ENCODE measurements at places on chromosomes 7 and 10.

DNA sequence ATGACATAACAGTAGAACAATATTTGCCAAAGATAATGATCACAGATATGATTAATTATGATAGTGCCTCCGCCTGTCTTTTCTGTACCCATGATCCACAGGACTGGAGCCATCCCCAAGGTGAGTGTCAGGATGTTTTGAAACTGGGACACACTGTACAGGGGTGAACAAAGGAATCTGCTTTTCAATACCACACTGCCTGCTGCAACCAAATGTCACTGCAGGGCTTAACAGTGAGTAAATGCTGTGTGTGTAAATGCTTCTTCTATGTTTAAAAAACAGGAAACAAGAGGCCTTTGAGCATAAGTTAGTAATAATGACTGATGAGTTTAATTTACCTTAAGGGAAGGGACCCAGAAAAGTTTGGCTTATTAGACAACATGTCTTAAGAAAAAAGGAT, 65.2 kb downstream of the HBP1 start:
- DNase-seq: no peak

- no peak for DNase-seq
Observed at GRCh38 chr7:96508371-96508770, 186.5 kb upstream of the SLC25A13 start.

DNA sequence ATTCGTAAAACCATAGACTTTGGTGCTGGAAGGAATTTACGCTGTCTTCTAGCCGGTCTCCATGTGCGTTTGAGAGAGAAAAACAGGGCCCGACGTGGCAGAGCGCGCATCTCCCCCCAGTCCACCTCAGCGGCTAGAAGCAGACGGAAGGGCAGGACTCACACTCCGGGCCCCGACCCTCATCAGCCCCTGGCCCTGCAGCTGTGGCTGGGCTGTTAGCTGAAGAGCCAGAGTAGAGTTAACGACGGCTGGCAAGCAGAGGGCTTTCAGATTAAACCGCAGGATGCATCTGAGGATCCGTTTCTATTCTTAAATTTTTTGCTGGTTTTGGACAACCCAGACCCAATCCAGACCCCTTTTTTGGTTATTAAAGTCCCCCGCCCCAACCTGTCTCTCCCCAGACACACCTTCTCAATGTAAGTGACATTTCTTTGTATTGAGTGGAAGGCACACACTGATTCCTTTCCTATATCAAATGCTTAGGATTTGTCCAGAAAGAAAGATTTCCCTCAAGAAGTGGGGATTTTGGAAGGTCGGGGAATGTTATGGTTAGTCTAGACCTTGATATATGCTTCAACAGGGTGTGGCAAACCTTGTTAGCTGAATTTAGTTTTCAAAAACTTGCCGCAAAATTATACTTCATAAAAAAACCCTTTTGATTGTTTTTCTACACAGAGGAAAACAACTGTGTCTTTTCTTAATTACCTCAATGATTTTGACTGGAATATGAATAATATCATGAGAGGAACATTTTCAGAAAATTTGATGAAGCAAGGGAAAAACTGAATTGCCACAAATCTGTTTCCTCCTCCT, 1.7 kb upstream of the TBX20 start:
- no peak for DNase-seq

DNA sequence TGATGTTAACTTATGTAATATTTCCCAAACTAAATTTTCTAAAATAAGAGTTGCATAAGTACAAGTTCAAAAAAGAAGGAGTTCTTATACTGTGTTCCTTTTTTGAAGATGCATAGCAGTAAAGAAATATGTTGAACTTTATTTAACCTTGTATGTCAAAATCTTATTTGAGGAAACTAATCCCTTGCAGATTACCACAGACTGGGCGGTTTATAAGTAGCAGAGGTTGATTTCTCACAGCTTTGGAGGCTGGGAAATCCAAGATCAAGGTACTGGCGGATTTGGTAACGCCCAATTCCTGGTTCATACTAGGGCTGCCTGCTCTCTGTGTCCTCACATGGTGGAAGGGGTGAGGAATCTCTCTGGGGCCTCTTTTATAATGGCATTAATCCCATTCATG, 68.5 kb downstream of the GNAT3 start:
- no peak for DNase-seq

DNA sequence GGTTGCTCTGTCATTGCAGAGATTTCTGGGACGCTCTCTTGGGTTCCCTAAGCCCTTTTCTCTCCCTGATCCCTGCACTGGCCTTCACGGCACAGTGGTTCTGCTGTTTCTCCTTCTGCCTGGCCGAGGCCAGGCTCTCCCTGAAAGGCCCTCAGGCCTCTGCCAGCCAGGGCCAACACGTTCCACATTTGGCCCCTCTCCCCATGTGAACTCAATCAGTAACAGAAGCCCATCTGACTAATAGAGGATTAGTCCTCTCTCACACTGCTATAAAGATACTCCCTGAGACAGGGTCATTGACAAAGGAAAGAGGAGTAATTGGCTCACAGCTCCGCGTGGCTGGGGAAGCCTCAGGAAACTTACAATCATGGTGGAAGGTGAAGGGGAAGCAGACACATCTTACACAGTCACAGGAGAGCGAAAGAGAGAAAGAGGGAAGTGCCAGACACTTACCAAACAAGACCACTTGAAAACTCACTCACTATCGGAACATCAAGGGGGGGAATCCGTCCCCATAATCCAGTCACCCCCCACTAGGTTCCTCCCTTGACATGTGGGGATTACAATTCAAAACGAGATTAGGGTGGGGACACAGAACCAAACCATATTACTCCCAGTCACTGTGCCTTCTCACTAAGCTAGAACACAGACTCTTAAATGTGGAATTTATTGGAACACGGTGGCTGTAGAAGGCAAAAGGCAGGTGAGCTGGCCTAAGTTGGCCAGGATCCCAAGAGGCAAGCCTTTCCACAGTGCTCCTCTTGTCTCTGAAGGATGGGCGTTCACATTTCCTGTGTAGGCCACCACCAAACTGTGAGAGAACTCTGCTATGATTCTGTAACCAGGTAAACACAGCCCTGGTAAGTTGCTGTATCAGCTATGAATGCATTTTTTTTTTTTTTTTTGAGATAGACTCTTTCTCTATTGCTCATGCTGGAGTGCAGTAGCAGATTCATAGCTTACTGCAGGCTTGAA, 8.8 kb downstream of the FZD8 start:
- DNase-seq: no peak

DNA sequence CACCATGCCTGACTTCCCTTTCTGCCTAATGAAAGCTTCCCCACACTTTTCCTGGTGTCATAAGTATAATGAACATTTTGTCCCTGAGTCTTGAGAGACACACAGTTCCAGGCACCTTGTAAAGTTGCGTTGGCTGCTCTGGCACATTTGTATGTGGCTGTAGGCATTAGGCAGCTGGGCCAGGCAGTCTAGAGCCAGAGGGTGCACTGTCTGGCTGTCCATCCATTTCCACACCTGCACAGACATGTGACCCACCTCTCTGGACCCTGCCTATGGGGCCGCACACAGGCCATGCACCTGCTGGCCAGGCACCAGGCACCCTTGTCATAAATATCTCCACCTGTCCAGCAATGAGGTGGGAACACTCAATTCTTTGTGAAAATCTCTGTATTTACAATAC, 54.7 kb upstream of the ANTXRL start:
- no peak for DNase-seq

- DNase-seq: no peak
Observed at GRCh38 chr7:5598769-5599371, 175.2 kb upstream of the TNRC18 start.

DNA sequence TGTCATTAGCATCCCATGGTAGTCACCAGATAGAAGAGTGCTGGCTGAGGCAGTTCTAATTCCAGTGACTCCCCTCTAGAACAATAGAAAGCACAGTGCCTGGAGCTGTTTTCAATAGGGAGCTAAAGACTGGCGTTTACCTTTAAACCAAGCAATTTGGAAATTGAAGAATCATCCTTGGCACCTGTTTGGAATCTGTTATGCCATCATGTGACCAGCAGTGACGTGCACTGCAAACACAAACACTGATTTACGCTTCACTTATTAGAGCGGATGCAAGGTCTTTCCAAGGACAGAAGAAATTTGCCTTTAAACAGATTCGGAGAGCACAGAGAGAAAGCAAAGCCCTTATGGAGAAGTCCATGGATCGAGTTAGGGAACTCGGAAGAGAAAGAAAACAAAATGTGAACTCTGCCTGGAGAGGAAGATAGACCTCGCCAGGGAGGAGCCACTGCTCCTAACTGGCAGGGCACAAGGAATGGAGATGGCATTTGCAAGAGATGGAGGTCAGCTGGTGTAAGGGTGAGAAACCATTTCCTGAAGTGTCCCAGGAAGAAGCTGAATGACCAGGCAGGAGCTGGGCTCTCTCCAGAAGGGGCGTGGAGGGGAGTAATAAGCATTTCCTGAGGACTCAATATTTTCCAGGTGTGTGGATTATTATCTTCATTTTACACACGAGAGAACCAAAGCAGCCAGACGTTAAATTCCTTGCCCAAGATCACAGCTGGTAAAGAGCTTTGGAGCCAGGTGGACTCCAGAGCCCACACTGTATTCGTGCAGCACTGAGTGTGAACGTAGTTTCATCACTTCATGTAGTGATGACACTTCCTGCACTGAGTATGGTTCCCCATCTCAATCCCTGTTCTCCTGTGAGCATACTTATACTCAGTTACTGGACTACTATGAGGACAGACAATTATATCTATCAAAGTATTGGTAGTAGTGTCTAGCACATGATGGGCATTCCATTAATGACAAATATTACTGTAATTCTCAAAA, 97.7 kb downstream of the CUBN start:
- no peak for DNase-seq

GRCh38 chr10:16644146-16644545, 122.5 kb upstream of the C1QL3 start:
- DNase-seq: no peak

DNA sequence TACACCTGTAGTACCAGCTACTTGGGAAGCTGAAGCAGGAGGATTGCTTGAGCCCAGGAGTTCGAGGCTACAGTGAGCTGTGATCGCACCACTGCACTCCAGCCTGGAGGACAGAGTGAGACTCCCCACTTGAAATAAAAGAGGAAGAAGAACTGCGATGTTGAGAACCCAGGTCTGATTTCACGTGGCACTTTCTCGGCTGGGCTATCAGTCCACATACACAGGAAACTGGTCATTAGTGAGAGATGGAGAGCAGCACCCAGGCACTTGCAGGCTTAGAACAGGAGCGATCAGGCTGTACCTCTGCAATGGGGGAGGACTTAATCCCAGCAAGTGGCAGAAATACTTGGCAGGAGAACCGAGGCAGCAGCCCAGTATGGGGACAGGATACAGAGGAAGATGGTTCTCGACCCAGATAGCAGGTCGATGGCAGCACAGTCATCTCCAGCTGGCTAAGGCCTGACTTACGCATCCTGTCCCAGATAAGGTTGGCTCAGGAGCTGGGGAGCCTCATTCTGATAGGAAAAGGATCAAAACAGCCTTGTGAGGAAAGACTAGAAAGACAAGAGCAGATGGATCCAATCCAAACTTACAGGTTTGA, 487.7 kb upstream of the AUTS2 start:
- no peak for DNase-seq

GRCh38 chr7:15280078-15280733, 281.6 kb downstream of the AGMO start:
- DNase-seq: no peak

DNA sequence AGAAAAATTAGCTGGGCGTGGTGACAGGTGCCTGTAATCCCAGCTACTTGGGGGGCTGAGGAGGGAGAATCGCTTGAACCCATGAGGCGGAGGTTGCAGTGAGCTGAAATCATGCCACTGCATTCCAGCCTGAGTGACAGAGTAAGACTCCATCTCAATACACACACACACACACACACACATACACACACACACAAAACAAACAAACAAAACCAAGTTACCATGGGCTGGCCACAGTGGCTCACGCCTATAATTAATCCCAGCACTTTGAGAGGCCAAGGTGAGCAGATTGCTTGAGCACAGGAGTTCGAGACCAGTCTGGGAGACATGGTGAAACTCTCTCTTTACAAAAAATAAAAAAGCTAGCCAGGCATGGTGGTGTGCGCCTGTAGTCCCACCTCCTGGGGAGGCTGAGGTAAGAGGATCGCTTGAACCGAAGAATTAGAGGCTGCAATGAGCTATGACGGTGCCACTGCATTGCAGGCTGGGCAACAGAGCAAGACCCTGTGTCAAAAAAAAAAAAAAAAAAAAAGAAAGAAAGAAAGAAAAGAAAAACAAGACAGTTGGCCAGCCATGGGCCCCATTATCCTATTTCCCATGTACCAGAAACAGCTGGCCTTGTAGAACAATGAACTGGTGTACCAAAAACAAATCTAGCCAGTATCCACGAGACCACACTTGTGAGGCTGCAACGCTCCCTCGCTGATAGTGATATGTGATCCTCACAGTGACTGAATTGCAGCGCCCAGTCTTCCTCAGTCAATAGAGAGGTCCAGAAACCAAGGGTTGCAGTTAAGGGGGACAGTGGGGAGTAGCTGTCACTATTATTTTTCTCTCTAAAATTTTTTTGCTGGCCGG, 6.6 kb upstream of the AGFG2 start:
- no peak for DNase-seq

GRCh38 chr7:76185187-76185896, 16.4 kb upstream of the SRRM3 start:
- DNase-seq: no peak

DNA sequence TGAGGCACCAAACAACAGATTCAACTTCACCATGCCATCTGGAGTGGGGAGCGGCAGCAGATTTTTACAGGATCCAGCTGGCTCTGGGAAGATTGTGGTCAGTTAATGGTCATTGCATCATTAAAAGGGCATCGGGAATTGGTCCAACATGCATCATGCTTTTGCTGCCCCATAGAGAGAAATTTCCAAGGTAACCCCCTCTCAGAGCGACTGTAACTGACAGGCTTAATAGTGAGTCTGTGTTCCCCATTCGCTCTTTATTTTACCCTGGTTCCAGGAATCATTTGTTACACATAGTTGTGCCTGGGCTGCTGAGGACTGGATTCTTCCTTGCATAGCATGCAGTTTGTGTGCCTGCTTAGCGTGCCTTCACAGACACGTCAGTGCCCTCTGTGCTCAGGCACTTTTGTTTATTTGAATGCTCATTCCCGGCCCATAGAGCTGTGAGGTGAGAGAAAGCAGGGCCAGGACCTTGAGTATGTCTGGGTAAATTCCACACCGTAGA, 49.9 kb downstream of the CDHR3 start:
- DNase-seq: no peak

DNA sequence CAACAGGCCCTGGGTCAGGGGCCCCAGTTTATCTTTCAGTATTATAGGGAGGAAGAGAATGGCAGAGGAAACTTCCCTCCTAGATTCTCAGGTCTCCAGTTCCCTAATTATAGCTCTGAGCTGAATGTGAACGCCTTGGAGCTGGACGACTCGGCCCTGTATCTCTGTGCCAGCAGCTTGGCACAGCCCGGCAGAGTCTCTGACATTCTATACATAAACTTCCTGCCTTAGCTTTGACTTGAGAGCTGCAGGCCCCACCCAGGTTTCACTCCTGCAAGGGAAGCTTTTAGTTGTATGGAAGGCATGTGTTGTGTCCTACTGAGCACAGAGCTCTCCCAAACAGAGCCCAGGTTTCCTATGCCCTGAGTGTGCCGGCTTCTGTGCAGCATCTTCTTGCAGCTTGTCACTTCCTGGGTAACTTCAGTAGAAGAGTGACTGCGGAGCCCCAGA, 205.6 kb upstream of the PRSS58 start:
- peak; percentile 34 for DNase-seq
